ENCODE measurements at places on chromosomes 2 and 18. TPM values are rescaled to one million over a fixed set of nuclear protein-coding genes. Genes with fewer than 3 reads are reported as not detected.

GRCh38 chr2:191650896-191651773, 26.8 kb upstream of the NABP1 start:
- no peak for DNase-seq

The OXER1 gene
- 2.0 TPM for polyA plus RNA-seq

The DLX1 gene
- polyA plus RNA-seq, result not detected

The CXCR1 gene
- polyA plus RNA-seq, result 0.03 TPM

The GREB1 gene
- polyA plus RNA-seq, result 1.5 TPM

GRCh38 chr2:233810385-233810784, 32.3 kb downstream of the MROH2A start:
- peak; percentile 5 for DNase-seq

DNA sequence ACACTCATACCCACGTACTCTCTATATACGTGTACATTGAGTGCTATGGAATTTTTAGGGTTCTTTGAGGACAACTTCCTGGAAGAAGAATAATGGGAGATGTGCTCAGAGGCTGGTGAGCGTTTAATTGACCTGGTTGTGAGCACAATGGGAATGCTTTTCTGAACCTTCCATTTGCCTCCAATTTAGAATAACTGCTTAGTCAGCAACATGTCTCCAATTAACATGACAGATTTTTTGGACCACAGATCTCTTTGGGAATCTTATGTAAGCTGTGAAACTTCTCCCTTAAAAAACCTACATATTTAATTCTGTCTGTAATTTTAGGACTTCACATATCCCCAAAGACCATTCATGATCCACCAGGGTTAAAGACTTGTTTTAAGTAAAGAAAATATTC, 166.7 kb upstream of the TNP1 start:
- no peak for DNase-seq

GRCh38 chr2:84768840-84769239, 112.0 kb downstream of the TRABD2A start:
- no peak for DNase-seq

GRCh38 chr2:141380008-141380979, 750.5 kb downstream of the LRP1B start:
- DNase-seq, result no peak

The LTBP1 gene
- polyA plus RNA-seq, result 11.8 TPM

DNA sequence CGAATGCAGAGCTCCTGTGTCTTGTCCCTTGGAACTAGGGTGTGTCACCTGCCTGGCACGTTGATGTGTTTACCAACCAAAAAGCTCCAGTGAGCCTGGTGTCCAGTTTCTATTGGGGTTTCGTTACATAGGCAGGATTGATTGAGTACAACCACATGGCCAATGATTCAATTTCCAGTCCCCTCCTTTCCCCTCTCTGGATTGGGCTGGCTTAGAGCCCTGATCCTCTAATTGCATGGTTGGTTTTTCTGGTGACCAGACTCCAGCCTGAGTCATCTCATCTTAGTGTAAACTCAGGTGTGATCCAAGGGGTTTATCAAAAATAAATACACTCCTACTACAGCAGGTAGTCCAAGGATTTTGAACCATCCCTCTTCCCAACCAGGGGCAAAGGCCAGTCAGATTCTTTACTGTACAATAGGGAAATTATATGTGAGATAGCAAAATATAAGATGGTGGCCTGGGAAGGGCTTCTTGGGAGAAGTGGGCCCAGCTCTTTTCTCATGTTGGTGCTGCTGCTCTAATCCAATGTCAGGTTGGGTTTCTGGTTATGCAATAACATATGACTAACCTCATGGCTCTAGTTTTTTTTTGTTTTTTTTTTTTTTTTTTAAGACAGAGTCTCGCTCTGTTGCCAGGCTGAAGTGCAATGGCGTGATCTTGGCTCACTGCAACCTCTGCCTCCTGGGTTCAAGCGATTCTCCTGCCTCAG, 64.7 kb upstream of the MGAT5 start:
- peak; percentile 76 for DNase-seq

DNA sequence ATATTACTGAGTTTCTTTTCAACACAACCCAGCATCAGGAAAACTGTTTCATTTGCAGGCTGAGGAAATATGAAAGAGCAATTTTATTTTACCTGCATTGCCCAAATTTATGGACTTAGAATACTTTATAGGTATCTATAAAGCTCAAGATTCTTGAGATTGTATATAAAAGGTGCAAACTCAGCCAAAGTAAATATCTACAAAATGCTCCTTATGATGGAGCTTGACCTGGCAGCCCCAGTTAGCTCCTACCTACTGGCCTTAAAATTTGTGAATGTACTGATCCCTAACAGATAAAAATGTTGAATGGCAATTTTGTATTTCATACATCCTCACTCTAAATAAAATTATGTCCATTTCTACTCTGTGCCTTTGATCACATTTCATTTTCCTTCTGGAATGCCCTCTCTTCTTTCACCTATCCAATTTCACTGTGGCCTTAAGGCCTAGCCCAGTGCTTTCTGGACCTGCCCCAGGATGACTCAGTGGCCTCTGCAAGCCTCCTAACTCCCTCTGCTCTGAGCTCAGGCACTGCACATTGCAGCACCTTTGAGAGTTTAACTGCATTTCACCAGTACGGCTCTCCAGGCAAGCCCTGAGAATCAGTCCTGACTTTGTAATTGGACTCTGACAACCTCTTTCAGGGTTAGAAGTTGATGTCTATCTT, 125.9 kb downstream of the ANTXR1 start:
- DNase-seq, result no peak

The ARMC9 gene
- 4.9 TPM for polyA plus RNA-seq

DNA sequence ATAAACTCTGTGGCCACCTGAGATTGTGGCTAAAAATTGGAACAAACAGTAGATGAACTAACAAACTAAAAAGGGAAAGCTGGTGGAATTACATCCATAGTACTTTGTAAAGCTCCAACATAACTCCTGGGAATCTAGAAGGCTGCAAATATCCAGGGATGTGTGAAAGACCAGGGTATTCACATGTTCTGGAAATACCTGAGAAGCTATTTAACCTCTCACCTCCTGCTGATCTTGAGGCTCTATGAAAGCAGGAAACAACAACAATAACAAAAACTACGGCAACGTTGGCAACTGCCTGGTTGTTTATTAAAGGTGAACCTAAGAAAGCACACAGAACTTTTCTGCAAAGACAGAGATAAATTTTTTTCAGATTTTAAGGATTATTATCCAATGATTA, 171.3 kb downstream of the CCDC178 start:
- DNase-seq, result no peak

DNA sequence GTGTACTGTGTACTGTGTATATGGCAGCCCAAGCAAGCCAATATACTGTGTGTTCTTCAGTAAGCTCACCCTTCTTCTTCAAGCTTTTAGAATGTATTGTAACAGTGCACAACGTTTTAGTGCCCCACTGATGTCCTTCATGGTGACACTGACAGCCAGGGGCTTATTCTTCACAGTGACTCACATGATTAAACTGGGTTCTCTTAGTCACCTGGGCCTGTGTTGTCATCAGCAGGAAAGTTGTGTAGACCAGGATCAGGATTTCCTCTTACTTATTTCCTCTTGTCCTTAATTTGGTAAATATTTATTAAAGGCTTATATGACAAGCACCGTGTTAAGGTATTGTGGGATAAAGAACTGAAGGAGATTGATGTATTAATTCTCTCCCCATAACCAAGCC, 67.9 kb upstream of the THOC1 start:
- DNase-seq, result no peak

DNA sequence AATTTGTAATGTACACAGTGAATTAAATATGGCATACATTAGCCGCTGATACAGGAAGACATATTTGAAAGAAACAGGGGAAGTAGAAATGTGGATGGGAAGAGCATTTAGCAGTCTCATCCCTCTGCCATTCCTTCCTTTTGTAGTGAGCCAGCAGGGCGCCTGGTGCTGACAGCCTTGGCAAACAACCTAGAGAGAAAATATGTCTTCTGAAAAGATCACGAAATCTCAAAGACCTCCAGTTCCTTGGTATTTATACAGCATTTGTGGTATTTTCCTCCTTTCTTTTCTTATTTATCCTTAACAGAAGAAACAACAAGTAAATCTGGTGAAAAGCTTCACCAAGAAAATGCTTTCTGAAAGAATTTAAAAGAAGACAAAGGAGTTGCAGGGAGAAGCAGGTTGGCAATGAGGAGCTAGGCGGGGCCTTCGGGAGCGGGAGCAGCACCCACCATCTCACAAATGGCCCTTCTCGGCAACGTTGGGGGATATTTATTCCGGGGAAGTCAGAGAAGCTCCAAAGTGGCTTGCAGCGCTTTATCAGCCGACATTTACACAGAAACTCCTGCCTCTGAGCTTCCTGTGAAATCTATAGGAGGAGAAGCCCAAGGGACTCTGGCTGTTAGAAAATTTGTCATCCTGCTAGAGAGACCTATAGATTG, 406.1 kb upstream of the NRP2 start:
- no peak for DNase-seq

GRCh38 chr2:153917570-153917969, 45.8 kb downstream of the GALNT13 start:
- DNase-seq, result peak; percentile 5

GRCh38 chr18:52000435-52000834, 339.6 kb upstream of the DCC start:
- DNase-seq, result no peak

DNA sequence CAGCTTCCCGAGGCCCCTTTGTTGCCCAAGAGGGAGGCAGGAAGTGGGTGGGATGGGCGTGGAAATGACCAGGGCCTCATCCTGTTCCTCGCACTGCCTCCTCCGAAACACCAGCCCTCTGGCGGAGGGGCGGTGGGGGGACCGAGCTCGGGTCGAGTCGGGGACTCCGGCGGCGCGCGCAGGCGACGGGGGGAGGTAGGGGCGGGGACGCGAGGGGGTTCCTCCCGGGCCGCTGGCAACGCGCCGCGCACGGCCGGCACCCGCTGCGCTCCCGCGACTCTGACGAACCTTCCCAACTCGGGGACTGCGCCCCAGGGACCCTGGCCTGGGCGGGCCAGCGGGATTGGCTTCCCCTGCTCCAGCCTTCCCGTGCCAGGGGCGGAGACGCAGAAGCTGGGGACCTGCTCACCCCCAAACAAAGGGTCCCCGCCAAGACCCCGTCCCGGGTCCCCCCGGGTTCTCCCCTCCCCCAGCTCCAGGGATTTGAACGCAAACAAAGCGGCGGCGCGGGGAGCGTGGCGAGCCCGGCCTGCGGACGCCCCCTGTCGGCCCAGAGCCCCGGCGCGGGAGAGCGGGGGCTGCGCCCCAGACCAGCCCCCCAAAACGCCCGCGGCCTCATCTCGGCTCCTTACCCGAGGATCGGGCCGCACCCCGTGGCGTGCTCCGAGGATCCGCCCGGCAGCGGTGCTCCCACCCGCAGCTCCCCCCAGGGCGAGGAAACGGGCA, 1.2 kb downstream of the SEMA4C start:
- peak; percentile 75 for DNase-seq

- DNase-seq, result no peak
Measured at GRCh38 chr2:178999476-178999875, 50.5 kb downstream of the CCDC141 start.

Data from stomach (tissue), 19 donors.